ENCODE measurements at places on chromosomes 1 and 21. TPM values are rescaled to one million over a fixed set of nuclear protein-coding genes. Genes with fewer than 3 reads are reported as not detected.

DNA sequence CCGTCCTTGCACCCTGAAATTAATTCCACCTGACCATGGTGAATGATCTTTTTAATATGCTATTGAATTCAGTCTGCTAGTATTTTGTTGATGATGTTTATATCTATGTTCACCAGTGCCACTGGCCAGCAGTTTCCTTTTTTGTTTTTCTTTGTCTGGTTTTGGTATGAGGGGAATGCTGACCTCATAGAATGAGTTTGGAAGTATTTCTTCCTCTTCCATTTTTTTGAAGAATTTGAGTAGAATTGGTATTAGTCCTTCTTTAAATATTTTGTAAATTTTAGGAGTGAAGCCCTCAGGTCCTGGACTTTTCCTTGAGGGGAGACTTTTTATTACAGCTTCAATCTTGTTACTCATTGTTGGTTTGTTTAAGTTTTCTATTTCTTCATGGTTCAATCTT lies 231.6 kb downstream of the MRPL39 start:
- no peak for DNase-seq

DNA sequence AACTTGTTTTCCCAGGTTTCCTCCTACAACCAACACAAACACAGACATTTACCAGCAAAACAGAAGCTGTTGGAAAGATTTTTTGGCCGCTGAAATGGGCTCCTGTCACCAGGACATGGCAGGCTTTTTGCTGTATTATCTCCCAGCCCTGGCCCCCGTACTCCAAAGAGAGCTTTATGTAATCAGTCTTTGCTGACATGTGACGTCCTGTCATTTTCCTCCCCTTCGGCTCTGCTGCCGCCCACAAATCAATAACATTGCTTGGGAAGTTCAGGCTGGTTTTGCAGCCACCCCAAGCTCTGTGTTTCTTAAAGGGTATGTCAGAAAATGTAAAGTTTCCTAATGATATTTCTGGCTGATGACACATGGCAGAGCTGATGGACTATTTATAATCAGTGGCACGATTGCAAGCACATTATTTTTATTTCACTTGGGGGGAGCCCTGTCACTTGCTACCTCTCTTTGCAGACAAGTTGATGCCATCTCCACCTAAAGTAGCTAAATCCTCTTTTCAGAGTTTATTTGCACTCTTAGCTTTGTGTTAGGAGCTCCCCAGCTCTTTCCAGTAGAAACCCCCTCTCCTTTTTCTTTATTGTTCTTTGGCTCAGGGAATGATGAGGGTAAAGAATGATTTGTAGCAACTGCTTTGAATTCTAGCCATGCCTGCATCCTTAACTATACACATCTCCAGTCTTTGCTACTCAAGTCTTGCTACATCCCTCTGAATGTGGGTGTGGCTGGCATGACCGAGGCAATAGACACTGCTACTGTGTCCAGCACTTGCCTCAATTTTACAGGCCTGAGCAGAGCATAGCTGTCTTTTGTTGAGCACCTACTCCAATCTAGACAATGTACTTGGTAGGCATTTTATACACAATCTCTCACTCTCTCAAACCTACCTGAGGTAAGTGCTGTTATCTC lies 67.3 kb downstream of the ELAVL4 start:
- DNase-seq = no peak

DNA sequence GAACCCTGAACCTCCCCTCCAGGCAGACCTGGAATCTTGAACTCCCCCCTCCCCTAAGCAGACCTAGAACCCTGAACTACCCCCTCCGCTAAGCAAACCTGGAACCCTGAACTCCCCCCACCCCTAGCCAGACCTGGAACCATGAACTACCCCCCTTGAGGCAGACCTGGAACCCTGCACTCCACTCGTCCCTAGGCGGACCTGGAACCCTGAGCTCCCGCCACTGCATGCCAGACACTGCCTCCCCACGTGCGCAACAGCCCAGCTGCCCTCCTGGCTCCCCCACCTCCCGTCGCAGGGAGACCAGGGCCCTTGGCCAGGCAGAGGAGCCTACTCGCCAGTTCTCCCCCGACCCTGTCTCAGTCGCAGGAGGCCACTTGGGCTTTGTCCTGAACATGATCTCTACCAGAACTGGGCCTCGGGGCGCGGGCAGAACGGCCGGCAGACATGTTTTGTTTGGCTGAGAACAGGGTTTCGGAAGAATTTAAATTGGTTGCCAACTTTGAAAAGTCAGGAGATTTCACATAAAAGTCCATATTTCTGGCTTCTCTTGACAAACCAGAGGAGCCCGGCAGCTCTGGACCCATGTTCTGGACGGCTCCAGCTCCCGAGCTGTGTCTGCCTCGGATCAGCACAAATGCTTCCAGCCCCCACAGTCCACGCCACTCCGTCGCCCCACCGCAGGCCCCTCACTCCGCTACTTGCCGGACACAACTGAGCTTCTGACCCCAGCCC lies 9.2 kb upstream of the PLEKHG5 start:
- no peak for DNase-seq

DNA sequence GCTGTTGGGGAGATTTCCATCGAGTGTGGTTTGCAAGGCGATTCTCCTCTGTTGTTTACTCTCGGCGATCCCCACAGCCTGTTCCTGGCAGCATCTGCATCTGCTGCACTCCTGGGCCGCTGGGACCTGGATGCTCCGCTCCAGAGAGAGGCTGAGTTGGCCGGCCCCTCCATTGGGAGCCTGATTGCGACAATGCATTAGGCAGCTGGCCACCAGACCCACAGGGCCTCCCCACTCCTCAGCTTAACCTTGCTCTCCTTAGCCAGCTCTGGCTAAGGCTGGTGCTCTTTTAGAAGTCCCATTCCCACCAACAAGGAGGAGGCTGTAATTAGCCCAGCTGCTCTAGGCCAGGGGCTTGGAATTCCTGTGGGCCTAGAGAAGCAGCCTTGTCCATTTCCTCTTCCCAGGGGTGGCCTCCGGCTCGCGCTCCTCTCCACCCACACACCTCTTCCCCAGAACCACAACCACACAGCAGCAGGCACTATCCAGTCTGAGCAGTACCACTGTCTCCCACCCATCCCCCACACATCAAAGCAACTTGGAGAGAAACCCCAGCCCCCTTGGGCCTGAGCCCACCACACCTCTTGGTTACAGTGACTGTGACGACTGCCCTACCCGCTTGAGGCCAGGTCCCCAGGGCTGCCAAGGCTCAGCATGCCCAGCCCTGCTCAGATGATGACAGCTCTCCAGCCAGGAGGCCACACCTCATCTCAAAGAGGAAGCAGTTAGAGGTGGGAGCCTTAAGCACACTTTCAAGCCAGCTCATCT lies 193.8 kb upstream of the EDN2 start:
- no peak for DNase-seq

- no peak for DNase-seq
These were observed 12.4 kb downstream of the RUNX1 start for GRCh38 chr21:35036465-35037383.

ADCY10 gene
- polyA plus RNA-seq = 0.03 TPM

DNA sequence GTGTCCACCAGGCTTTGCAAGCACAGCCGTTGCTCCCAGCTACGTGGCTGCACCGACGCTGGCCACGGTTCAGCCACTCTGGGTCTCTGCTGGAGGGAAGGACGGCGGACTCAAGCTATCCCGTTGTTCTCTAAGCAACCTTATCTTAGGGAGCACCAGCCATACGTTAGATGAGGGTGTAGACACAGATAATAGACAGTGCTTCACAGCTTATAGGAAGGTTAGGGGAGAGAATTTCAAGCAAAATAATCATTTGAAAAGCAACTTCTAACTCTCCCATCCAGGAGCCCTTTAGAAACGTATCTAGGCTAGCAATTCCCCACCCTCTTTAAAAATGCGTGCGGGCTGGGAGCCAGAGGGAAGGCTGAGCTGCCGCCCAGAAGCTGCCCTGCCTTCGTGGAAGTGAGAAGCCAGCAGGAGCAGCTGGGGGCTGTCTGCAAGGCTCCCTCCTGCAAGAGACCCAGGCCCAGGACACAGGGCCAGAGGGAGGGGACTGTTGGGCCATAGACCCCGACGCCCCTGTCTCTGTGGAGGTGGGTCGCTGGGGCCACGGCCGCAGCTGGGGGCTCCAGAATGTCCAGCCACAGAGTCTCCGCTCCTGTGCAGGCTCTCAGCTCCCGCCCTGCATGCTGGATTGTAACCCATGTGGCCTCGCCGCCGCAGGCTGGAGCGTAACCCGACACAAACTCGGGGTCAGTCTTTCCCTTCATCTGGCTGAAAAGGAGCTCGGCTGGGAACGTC lies 31.2 kb upstream of the COL6A2 start:
- no peak for DNase-seq

AGRN gene
- polyA plus RNA-seq = 88.0 TPM

- no peak for DNase-seq
These were observed 406.9 kb upstream of the NCAM2 start for GRCh38 chr21:20591284-20591683.

GRCh38 chr1:6206520-6206855 lies 569 bp downstream of the RNF207 start:
- DNase-seq = no peak

DNA sequence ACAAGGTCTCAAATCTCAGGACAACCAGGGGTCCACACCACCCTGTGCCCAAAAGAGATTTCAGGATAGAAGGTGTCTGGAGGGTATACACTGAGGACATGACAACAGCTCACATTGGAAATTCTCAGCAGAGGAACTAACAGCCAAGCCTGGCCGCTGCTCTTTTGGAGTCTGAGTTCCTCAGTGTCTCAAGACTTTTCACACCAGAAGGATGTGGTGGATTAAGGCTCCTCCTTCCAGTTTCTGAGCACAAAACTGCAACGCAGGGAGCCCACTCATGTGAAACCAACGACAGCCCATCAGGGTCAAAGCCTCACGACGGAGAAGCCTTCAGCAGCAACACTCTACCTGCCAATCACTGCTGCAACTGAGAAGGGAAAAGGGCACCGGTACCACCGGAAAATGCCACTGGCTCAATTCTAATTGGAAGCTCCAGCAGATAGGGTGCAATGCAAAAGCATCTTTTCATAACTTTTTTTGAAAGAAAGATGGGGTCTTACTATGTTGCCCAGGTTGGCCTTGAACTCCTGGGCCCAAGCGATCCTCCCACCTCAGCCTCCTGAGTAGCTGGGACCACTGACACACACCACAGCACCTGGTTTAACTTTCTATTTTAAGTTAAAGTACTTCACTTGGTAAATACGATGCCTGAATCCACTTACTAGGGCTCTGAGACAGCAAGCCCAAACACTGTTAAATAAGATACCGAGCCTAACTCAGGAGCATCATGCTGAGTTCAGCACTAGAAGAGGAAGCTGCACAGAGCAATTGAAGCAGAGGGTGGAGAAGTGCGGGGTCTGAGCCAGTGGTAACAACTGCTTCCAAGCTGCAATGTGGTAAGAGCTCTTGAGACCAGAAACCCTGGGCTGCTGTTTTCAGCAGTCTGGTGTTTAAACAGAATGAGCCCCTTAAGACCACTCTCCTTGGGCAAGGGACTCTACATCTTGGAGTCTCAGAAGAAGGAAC lies 7.8 kb downstream of the CAPZB start:
- DNase-seq = no peak

DNA sequence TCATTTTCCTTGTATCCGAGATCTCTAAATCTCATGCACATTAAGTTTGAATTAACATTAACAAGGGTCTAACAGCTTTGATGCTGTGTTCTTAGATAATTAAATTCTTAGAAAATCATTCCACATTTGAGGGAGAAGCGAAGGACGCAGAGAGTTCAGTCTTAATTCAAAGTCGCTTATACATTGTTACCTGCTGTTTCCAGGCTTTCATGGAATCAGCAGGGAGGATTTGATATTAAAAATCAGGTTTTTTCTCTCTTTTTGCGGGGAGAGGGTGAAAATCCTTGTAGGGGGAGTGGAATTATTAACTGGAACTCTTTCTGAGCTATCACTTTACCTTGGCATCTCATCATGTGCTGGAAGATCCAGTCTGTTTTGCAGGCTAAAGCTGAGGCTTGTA lies 27.7 kb upstream of the DAB1 start:
- DNase-seq = no peak

DNA sequence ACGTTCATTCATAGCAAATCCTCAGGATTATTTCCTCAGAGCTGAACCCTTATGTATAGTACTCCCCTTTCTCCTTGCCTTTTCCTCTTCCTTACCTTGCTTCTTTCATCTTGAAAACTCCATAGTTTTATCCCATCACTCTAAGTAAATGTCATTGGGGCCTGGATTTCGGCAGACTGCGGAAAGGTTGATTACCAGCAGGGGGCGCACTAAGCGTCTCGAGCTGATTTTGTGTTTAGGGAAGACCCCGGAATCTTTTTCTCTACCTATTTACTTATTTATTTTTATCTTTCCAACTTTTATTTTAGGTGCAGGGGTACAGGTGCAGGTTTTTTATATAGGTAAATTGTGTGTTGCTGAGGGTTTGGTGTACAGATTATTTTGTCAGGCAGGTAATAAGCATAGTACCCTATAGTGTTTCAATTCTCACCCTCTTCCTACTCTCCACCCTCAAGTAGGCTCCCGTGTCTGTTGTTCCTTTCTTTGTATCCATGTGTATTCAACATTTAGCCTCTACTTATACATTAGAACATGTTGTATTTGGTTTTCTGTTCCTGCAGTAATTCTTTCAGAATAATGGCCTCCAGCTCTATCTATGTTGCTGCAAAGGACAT lies 11.4 kb upstream of the MTARC1 start:
- DNase-seq = peak; percentile 47

RAB4A gene
- polyA plus RNA-seq = 31.0 TPM

VWA5B1 gene
- polyA plus RNA-seq = not detected

- DNase-seq = no peak
These were observed 40.4 kb downstream of the ITPKB start for GRCh38 chr1:226698659-226699058.

ADGRL4 gene
- polyA plus RNA-seq = not detected

TMEM51 gene
- 20.9 TPM for polyA plus RNA-seq

GRCh38 chr1:9643351-9644256 lies 7.9 kb upstream of the PIK3CD start:
- no peak for DNase-seq

DNA sequence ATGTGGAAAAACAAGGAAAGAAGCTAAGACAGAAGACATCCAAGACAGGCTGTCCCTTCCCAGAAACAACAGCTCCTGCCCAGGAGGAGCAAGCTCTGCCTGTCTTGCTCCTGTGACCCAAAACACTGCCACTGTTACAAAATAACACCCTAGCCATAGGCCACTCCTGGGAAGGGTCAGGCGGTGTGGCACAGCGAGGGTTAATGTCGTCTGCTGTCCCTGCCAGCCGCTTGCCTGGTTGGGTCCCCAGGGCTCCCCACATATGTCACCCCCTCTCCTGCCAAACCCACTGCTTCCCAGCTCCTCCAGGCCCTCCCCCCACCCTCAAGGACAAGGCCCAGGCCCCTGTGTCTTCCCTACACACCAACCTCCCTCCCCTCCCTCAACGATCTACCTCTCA lies 3.9 kb upstream of the NHLH1 start:
- no peak for DNase-seq
